ENCODE measurements at places on chromosomes 7 and 10.

GRCh38 chr7:47102331-47102841, 479.5 kb downstream of the TNS3 start:
- no peak for DNase-seq

GRCh38 chr7:94897541-94897940, 9.9 kb upstream of the PPP1R9A start:
- DNase-seq, result no peak

DNA sequence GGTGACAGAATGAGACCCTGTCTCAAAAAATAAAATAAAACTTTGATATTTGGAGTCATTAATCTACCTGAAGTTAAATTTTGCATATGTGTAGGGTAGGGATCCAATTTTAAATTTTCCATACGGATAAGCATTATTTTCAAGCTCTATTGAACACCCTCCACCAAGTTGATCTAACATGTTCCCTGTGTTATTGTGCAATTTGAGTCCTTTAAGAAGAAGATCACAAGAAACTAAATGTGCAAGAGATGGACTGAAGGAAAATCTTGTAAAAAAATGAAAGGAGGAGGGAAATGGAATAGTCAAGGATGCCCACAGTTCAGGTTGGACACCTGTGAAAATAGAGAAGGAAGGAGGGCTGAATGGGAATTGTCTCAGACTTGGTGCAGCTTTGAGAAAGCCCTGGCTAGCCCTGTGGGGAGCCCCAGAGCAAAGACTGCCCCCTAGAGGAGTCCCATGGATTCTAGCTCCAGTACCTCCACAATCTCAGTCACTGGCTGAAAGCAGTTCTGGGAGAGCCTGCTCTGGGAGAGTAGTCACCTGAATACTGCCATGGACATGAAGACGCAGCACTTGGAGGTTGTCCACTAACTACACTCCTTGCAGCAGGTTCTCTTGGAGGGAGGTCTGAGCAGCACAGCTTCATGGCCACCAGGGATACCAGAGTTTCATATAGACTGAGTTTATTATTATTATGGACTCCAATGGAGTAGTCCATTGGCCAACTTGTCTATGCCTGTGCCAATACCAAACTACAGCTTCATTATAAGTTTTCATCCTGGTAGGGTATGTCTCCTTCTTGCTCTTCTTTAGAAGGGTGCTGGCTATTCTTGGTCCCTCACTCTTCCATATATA, 5.7 kb upstream of the TIAL1 start:
- DNase-seq, result no peak

GRCh38 chr7:2663121-2663886, 24.7 kb upstream of the AMZ1 start:
- DNase-seq, result no peak

DNA sequence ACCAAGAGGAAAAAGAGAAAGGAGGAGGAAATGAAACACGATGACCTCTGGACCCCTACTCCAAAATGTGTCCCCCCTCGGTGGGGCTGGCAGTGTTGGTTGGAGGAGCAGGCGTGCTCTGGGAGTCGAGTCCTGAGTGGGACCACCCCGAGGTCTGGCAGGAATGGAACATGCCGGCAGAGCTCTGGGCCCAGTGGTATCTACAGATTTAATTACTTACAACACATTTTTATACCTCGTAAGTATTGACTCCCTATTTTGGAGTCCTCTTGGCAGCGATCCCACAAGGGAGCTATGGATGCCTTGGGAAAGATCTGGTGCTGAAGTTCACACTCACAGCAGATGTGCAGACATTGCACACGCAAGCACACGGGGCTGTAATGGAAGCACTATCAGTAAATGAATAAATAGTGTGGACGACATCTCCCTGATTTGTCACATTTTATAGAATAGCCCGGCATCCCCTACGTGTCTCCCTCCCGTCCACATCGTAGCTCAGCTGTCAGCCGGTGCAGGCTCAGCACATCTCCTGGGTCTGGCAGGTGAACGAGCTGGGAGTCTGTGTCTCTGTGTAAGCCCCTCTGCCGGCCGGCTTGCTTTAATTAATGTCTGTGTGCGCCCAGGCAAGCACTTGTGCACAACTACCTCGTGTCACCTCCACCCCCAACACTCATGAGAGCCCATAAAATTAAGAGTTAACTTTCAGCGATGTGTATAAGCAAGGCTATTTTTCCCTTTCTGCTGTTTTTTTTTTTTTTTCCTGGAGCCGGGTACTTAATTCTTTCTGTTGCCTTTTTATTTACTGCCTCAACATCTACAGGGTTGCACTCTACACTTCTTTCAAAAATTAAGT, 603.2 kb downstream of the LRMDA start:
- DNase-seq, result no peak

GRCh38 chr7:26583094-26583648, 281.2 kb downstream of the SKAP2 start:
- no peak for DNase-seq

- DNase-seq, result no peak
Observed at GRCh38 chr7:7151865-7152264, 30.5 kb upstream of the C1GALT1 start.

DNA sequence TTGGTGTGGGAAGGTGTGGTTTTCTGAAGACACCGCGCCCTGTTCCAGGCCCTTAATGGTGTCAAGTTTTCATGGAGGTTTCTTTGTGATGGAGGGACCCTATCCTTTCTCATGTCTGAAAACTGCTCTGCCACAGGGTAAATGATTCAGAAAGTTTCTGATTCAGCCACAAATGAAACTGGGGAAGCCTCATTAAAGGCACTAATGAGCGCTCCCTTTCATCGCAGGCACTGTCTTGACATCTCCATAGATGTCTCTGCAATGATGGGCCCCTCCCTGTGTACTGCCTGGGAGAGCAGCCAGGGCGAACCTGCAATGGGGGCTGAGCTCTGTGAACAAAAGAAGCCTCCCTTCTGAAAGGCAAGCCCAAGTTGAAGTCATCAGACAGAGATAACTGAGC, 355.3 kb downstream of the PRPF18 start:
- no peak for DNase-seq

GRCh38 chr10:89269433-89270152, 18.0 kb upstream of the LIPA start:
- DNase-seq, result no peak

DNA sequence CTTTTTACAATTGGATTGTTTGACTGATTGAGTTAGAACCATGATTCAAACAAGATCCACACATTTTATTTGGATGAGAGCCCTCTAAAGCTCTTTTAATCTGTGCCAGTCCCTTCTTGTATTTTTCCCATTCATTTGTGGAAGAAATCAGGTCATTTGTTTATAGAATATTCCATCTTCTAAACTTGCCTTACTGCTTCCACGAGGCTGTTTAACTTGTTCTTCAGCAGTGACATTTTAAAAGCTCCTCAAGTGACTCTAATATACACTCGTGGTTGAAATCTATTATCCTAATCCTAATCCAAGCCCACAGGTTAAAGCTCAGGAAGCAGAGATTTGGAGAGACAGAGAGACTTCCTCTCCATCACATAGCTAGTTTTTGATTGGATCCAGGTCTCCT, 155.4 kb upstream of the SVIL start:
- DNase-seq, result no peak

GRCh38 chr7:149884016-149884415, 10.2 kb downstream of the ATP6V0E2 start:
- no peak for DNase-seq

GRCh38 chr10:45008524-45009161, 7.9 kb downstream of the ZNF22 start:
- DNase-seq, result no peak

DNA sequence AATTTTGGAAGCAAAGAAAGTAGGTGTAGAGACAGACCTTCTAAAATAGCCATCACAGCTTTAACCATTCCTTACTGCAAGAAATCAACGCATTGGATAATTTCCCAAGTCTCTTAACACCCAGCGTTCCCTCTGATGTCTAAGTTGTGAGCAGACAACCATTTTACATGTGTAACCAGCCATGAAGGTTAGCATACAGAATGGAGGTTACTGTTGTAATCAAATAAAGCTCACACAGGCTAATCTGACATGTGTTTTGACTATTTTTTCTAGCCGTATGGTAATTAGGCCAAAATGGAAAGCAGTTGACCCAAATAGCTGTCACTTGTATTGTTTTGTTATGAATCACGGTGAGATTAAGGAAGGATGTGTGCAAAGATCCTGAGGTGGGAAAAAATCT, 336.4 kb downstream of the RNLS start:
- no peak for DNase-seq

- no peak for DNase-seq
Observed at GRCh38 chr7:36287371-36288241, 102.1 kb upstream of the ANLN start.

DNA sequence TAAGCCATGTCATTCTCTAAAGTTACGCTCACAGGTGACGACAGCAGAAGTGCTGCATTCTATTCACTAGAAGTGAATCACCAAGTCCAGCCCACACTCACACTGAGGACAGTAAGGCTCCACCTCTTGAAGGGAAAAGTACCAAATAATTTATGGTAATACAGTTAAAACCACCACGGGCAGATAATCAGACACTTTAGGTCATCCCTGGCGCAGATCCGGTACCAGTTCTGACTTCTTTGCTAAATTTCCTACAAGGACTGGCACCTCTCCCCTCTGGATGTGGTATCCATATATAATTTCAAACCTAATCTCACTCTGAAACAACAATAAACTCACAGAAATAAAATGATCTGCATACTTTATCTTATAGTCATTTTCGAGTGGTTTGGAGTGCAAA, 954.7 kb upstream of the GHITM start:
- no peak for DNase-seq

DNA sequence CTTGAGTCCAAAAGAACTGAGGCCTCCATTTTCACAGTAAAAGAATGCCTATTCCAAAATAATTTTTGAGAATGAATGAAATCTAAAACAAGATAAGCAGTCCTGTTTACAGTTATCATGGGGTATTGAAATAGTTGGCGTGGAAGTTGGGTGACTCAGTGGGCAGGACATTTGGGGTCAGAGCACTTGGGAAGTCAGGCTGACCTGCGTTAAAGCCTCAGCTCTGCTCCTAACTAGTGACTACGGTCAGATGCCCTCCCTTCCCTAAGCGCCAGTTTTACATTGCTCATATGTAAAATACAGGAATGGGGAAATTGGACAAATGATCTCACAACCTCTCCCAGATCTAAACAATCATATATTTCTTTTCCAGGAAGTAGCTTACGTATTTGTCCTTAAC, 2.3 kb upstream of the PAPSS2 start:
- no peak for DNase-seq

DNA sequence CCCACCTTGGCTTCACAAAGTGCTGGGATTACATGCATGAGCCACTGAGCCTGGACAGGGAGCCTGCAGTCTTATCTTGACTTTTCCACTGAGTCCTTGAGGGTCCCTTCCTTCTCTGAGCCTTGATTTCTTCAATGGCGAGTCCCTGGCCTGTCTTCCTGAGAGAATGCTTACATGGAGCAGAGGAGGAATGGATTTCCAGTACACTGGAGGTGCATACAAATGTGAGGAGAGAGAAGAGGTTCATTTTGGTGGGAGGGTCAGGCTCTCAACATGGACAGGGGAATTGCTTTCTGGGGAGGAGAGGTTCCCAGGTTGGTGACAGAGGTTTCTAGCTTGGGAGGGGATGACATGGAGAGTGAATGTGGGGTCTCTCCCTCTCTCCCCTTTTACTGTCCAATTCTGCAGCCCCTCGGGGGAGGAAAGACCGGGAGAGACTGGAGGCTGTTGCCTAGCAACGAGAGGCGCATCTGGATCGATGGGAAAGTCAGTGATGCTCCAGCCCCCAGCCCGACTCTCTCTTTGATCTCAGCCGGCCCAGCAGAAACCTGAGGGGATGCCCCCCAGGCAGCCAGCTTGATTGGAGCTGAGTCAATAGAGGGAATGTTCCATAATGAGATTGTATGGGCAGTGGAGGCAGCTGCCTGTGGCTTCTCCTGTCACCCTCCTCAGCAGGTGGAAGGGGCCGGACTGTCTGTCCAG, 14.8 kb downstream of the SRRM3 start:
- no peak for DNase-seq

DNA sequence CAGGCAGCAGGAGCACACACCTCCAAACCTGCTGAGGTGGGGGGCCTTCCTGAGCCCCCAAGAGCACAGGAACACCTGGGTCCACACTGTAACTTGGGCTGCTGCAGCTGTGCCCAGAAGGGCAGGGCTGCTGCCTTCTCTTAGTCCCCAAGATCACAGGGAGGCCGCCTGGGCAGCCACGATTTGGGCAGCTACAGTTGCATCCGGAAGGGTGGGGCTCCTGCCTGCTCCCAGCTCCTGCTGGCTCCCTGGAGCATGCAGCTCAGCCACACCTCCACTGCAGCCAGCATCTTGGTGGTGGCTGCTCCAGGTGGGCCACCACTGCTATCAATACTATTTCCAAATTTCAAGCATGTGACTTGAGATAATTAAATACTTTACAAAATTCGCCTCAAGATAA, 38.5 kb upstream of the AGMO start:
- DNase-seq, result no peak

DNA sequence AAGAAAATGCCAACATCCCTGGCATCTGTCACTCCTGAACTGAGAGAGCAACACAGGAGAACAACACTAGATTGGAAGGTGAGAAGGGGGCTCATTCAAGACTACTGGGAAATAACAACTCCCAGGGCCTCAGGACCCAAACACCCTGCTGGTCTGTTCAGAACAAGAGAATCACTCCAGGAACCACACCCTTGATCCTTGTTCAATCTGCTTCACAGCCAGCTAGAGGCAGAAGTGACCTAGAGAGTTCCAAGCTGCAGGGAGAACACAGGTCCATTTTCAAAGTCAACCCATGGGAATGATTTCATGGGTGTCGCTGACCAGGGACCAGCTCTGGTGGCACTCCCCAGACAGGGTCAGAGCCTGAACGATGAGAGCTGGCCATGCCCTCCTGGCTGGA, 42.3 kb downstream of the LRRC20 start:
- no peak for DNase-seq

DNA sequence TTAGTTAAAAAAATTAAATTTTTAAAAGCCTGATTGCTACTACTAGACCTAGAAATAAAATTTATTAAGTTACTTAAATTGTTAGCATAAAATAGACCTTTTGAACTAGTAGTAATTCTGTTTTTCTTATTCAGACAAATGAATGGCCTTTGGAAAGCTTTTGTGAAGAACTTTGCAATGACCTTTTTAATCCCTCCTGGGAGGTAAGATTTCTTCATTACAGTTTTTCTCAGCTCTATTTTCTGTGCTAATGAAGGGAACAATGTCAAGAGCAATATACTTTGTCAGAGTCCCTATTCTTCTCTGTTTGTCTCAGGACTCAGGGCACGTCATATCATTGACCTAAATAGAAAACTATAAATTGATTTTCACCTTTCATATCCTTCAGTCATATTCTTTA, 33.5 kb downstream of the BTAF1 start:
- no peak for DNase-seq

DNA sequence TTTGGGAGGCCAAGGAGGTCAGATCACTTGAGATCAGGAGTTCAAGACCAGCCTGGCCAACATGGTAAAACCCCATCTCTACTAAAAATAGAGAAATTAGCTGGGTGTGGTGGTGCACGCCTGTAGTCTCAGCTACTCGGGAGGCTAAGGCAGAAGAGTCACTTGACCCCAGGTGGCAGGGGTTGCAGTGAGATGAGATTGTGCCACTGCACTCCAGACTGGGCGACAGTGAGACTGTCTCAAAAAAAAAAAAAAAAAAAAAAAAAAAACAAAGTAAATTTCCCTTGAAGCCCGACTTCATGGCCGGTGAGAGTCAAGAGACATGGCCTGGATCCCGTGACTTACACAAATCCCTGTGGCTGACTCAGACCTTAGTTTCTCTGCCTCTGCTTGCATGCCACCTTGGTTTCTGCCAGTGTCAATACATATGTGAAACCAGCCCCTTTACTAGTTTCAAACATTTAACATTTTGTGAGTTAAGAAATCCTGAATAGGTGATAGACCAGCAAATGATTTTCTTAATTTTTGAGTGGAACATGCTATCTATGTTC, 62.8 kb downstream of the ZEB1 start:
- no peak for DNase-seq

All from stimulated activated CD8-positive, alpha-beta memory T cell treated with anti-CD3 and anti-CD28 coated beads, Interleukin-7, amount 100 ng/mL, for 1 hour (primary cell).